Stimulated activated CD8-positive, alpha-beta memory T cell treated with anti-CD3 and anti-CD28 coated beads, Interleukin-7, amount 100 ng/mL, for 1 hour (primary cell): ENCODE measurements at places on chromosomes 3 and 15.

DNA sequence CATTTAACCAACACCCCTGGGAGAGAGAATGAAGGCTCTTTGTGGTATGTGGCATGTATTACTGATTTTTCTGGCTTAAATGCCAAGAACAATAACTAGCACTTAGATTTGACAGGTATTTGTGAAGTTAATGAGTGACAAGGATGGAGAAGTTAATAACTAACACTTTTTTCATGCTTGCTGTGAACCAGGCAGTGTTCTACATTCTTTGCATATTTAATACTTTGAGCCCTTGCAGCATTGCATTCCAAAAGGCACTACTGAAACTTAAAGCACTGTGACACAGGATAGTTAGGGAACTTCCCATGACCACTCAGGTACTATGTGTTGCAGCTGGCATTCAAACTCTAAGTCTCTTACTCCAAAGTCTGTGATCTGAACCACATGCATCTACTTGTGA lies 650.6 kb downstream of the ZPLD1 start:
- no peak for DNase-seq

- no peak for DNase-seq
Observed at GRCh38 chr3:29245441-29245840, 35.4 kb upstream of the RBMS3 start.

DNA sequence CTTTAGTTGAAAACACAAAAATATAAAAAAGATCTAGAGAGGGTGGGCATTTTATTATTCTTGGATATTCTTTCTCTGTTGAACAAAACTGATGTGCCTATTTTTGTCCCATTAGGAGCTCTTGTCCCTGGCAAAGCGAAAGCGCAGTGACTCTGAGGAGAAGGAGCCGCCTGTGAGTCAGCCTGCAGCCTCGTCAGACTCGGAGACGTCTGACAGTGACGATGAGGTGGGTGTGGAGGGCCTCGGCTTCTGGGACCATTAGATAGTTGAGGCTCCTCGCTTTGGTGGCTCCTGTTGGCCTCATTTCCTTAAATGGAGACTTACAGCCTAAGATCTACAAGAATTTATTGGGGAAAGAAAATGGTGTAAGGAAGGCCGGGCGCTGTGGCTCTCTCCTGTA lies 21.3 kb downstream of the RTF1 start:
- no peak for DNase-seq

GRCh38 chr3:156808025-156808424 lies 18.1 kb upstream of the LEKR1 start:
- DNase-seq = no peak

DNA sequence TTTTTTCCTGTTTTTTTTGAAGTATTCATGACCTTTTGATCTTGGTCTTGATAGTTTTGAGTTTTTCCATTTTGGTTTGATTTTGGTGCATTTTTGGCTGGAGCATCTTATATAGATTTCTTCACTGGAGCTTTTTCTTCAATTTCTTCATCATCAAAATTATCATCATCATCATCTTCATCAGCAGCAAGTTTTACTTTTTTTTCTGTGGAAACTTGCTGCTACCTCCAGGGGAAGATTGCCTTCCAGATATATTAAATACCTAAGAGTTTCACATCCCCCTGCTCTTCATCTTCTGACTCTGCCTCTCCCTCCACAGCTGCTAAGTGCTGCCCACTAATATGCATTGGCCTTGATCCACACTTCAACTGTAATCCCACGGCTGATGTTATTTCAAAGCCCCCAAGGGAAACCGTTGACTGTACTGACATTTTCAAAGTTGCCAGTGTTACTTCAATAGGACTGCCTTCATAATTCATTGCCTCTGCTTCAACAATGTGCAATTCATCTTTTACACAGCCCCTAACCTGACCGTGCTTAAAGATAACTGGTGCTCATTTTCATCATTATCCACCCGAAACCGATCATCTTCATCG lies 151.7 kb downstream of the NR1D2 start:
- no peak for DNase-seq

DNA sequence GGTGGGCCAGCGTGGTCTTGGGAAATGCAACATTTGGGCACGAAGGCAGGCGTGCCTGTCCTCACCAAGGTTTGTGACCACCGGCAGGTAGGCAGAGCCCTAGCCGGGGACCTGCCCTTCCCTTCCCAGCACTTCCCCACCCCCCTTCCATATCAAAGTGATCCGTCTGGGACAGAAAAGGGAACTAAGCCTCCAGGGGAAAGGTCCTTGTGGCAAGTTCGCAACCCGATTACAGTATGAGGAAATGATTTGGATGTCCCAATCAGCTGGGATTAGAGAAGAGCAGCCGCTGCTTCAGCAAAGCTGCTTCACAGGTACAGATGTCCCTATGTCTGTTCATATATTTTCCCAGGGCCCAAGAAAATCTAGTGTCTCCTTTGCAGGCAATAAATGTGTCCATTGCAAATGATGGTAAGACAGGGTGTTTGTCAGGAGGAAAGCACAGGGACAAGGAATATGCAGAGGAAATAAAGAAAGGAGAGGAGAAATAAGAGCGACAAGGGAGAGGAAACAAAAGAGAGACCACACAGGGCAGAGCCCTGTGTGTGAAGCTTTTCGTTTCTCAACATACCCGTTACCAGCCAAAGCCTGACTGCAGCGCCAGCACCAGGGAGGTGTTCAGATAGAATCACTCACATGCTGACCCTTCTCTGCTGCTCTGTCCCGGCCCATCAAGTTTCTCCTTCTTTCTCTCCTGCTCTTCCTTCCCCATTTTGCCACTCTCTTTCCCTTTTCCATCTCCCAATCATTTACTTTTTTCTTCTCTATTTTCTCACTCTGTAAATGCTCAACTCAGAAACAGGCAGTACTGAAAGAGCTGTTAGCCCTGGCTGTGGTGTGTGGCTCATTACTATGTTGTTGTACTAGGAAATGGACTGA lies 17.4 kb upstream of the SECISBP2L start:
- no peak for DNase-seq

DNA sequence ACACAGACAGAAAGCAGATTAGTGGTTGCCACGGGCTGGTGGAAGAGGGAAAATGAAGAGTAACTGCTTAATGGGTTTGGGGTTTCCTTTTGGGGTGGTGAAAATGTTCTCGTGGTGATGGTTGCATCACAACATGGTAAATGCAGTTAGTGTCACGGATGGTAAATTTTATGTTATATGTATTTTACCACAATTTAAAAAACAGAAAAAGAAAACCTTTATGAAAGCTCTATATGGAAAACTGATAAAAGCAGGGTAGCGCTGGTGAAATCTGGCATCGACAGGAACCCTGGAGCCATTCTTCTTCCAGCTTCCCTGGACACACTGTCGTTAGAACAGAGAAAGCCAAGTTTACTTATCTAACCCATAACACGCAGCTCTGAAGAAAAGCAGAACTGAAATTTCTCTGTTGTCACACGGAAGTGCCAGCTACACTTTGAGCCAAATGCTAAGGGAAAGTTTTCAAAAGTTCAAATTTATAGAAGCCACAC lies 287.7 kb upstream of the NR2F2 start:
- no peak for DNase-seq

DNA sequence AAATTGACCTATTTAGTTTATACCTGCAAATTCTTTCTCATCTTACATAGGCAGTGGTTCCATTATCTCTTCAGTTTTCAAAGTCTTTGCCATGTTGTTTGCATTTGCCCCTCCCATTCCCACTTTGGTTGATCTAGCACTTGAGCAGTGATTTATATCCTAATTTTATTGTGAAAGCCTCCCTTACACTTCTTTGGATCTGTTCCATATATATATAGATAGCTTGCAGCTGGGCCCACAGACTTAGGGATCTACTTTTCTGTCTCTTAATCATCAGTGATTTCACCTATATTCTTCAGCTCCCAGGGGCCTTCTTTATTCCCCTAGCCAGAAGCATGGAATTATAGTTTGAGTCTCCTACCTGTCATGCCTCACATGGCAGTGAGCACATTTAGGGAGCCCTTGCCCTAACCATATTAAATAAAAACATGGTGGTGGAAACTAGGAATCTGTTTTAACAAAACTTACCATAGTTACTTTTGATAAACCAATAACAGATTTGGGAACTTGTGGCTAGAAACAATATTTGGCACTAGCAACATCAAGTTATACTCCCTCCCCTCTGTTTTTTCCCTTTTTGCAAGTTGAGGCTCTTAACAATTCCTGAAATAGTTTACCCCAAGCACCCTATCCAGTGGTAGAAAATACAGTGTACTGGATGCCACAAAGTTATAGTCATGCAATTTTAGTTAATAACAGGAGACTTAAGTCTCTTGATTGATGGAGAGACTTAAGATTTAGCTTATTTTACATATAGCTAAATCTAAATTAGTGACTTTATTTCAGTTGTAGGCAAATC lies 41.7 kb downstream of the ARIH1 start:
- DNase-seq = no peak

- DNase-seq = no peak
Observed at GRCh38 chr3:61597906-61598305, 36.5 kb downstream of the PTPRG start.

DNA sequence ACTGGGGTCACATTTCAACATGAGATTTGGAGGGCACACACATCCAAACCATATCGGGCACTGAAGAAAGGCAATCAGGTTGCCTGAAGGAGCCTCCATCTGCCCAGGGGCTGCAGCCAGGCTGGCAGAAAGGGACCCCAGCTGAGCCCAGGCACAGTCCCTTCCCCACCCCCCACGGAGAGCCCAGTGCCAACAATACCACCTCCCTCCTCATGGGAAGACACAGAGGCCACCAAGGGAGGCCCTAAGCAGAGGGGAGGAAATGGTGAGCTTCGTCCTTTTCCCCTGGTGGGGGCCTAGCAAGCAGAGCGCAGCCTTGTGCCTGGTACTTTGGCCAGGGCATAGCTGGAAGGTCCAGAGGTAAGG lies 3.0 kb upstream of the STRA6 start:
- DNase-seq = no peak
